ENCODE measurements at places on chromosomes 11 and 22.

DNA sequence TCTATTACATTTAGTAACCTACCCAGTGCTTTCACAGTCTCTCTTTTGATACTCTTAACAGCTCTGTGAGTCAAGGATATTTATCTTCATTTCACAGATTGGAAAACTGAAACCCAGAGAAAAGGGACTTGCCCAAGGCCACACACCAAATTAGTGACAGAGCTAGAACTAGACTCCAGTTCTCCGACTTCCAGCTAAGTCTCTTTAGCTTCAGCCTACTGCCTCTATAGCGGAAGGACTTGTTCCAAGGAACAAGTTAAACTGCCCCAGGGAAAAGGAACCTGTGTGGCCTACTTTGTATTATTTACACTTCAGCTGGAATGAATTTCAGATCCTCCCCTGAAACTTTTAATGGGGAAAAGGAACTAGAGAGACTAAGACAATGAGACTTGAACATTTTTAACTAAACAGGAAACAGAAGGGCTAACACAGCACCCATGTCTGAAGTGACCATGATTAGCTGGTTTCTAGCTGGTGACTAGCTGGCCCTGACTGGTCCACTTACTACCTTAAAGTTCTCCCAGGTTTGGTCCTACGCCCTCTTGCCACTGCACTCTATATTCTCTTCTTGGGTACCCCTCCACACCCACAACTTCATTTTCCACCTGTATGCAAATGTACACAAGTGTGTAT lies 1.3 kb downstream of the LRRC51 start:
- no peak for DNase-seq

GRCh38 chr11:66639066-66639813 lies 737 bp downstream of the RBM4 start:
- peak; percentile 8 for DNase-seq

- peak; percentile 97 for DNase-seq
Observed at GRCh38 chr11:72112143-72112977, at the start of gene ANAPC15. TSS of gene ANAPC15 (minus strand) at chr11:72112695. CDS start at chr11:72111276, 1,419 bp downstream.

DNA sequence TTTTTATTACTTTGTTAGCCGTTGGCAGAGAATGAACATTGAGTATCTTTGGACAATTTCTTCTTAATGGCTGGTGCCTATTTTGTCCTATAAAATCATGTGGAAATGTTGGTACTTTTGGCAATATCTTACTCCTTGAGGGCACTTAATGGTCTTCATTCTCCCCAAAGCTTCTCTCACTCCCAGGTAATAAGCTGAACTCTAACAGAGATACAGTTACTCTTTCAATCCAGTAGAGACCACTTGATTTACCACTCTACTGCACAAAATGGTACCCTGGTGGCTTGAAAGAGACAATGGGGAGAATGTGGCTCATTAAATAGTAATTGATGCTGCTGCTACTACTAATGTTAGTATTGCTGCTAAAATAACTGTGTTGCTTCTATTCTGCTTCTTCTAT lies 53.0 kb downstream of the MAML2 start:
- no peak for DNase-seq

GRCh38 chr11:59716051-59716450 lies 2.4 kb upstream of the OR10V1 start:
- no peak for DNase-seq

DNA sequence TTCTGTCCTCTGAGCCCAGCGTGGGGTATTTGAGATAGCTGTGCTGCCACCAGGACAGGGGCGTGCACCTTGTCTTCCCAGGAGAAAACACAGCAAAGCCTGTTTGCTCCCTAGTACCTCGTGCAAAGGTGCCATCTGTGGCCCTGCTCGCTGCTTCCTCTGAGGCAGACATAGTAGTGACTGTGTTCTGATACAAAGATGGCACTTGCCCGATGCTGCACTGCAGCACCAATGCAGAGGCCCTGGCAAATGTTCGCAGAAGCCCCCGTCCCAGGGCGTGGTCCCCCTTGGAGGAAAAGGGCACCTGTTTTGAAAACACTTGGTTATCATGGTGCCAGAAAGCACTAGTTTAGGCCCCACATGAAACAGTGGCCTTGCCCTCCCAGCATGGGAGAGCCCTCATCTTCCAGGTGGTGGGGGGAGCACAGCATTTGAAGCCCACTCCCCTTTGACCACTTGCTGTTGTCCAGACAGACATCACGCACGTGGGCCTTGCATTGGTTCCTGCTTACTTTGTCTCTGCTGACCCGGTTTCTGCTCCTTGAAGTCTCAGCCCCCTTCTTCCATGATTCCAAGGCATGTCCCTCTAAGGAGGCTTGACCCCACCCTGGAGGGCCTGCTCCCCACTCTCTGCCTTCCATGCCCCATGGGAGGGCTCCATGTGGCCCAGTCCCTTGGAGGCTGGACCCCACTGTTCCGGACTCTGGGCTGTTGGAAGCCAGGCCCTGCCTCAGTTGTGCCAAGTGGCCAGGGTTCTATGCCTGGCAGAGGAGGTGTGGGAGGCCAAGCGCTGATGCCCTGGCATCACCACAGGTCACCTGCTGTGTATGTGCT lies 109.4 kb downstream of the KCNQ1OT1 start:
- no peak for DNase-seq

DNA sequence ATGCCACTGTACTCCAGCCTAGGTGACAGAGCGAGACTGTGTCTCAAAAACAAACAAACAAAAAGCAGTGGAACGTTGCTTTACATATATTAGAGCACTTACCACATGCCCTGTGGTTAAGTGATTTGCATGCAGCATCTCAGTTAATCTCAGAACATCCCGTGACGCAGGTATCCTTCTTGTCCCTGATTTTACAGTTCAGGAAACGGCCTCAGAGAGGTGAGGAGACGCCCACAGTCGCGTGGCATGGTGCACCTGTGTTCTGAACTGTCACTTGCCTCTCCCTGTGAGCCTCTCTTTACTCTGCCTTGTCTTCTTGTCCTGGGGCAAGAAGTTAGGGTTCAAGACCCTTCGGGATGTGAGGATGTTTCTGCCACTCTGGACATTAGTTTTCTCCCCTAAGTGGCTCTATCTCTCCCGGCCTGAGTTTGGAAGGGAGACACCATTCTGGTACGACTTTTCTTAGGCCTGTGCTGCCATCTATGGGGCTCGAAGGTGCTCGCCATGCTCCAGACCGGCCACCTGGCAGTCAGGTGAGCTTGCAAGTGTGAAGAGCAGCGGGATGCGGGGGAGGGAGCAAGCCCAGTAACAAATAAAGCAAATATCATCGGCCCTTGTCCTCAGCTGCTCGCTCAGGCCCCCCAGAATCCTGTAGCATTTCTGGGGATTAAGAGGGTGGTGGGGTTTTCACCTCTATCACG lies 25.6 kb downstream of the YWHAH start:
- no peak for DNase-seq

GRCh38 chr11:72988821-72989220 lies 153.3 kb downstream of the FCHSD2 start:
- DNase-seq = no peak

GRCh38 chr11:134664447-134665187 lies 252.6 kb upstream of the B3GAT1 start:
- DNase-seq = no peak

- no peak for DNase-seq
Observed at GRCh38 chr11:62127426-62127825, 3.6 kb downstream of the INCENP start.

DNA sequence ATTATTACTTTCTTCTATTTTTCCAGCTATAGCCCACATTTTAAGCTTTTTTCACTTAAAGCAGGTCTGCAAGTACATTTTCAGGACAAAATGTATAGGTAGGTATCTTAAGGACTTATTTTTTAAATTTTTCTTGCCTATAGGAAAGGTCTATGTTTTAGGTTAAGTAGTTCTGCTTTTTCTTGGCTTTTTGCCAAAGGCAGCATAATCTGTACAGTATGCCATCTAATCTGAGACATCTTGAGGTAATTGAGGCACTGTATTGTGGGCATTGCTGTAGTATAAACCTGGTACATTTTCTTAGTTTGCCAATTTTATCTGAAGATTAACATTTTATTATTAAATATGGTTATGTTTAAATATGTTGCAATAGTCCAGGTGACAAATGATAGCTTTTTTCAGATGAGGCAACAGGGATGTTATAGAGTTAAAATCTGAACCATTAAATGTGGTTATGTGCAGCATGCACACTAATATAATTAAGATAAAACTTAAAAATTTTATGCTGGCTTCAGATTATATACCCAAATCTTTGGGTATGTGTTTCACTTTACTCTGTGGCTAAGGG lies 42.9 kb downstream of the QSER1 start:
- no peak for DNase-seq

DNA sequence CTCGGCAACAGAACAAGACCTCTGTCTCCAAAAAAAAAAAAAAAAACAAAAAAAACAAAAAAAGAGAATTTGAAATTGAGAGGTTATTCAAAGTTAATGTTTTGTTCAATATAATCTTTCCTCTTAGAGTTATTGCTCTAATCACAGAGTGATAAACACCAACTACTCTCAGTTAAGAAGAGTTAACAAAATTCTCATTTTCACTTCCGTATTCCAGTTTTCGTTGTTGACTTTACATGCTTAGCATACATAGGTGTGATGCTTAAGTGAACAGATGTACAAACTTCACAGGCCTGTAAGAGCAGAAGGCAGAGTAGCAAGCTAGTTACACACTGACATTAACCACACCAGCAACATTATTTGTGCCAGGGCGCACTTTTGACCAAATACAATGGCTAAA lies 12.3 kb downstream of the EIF4ENIF1 start:
- DNase-seq = no peak

GRCh38 chr22:45645526-45646414 lies 25.9 kb upstream of the ATXN10 start:
- peak; percentile 70 for DNase-seq

- DNase-seq = peak; percentile 51
Observed at GRCh38 chr11:117815262-117815803, 9.2 kb downstream of the FXYD2 start.

- no peak for DNase-seq
Observed at GRCh38 chr11:46299451-46299961, 22.0 kb downstream of the CREB3L1 start.

GRCh38 chr11:10502770-10503169 lies 38.2 kb downstream of the RNF141 start:
- no peak for DNase-seq

DNA sequence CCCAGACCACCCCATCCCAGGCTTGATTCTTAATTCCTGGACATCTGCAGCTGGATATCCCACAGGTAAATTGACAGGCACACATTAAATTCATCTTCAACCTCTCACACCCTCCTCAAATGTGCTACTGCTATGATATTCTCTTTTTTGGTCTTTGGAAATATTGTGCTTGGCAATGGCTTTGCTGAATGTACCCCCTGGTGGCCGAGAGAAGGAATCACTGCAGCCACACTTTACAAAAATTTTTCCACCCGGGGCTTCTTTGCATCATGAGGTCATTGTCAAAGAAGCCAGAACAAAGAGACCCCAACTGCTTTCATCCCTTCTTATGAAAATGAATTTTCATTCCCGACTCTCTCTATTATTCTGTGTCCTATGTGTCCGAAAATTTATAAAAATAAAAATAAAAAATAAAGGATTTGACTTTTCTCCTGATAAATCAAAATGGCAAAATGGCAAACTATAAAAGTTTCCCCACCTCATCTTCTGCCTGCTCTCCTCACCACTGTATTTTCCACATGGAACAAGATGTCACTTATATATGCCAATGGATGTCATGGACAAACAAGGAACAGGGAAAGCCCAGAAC lies 15.0 kb upstream of the CYB5R2 start:
- DNase-seq = no peak

GRCh38 chr11:1228101-1228821 lies 5.4 kb downstream of the MUC5B start:
- DNase-seq = no peak

DNA sequence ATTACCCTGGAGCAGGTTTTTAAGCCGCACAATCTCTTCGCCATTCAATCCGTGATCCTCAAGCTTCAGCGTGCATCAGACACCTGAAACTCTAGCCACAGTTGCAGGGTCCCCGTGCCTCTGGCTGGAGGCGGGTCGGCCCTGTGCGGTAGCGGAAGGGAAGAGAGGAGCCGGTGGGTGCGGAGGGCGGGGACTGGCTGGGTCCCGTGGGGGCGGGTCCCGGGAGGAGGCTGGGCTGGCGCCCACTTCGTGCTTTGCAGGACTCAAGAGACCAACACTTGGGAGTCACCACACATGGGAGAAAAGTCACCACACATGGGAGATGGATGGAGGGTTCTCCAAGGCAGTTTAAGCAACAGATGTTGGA lies 772 bp downstream of the C22orf15 start:
- peak; percentile 43 for DNase-seq

GRCh38 chr11:76391021-76391420 lies 9.9 kb downstream of the GVQW3 start:
- no peak for DNase-seq

- DNase-seq = no peak
Observed at GRCh38 chr11:11709447-11710239, 87.8 kb upstream of the GALNT18 start.

DNA sequence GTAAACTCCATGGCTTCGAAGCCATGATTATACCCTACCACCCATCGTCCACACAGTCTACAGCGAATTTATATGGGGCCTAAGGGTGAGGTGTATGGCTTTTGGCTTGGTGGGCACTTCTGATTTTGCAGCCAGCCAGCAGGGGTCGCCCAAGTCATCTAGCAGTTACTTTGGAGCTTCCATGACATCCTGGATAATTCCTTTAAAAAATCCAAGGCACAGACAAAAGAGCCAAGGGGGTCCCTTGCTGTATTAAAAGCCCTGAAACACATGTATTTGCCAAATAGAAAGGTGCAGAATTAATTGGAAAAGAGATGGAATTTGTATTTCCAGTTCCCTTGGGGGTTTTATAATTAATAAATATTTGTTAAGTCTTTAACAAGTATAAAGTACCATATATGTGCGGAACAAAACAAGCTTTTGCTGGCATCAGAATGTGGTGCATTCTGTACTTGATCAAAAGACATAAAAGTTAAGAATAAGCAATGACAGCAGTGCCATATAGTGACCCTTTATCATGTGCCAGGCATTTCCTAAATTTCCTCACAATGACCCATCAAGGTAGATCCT lies 132.8 kb upstream of the PITPNB start:
- no peak for DNase-seq

- DNase-seq = no peak
Observed at GRCh38 chr22:23393721-23394320, 186.3 kb downstream of the IGLL1 start.

GRCh38 chr11:122089111-122089510 lies 26.9 kb downstream of the BLID start:
- DNase-seq = no peak

GRCh38 chr11:2724104-2724503 lies 24.3 kb upstream of the KCNQ1OT1 start:
- no peak for DNase-seq

DNA sequence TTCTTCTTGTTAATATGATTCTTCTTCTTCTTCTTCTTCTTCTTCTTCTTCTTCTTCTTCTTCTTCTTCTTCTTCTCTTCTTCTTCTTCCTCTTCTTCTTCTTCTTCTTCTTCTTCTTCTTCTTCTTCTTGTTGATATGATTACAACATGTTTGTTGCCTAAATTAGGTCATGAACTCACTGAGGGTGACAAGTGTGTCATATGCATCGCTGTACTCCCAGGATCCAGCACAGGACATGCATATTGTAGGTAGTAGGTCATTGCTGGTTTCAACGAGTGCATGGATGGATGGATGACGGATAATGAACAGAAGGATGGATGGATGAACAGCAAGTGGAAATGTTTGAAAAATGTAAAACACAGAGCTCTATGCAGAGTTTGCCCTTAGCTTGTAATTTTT lies 14.9 kb upstream of the PVALB start:
- DNase-seq = no peak

- DNase-seq = no peak
Observed at GRCh38 chr11:8584511-8584910, 9.5 kb downstream of the STK33 start.
